ENCODE measurements at places on chromosomes 13 and 19.

DNA sequence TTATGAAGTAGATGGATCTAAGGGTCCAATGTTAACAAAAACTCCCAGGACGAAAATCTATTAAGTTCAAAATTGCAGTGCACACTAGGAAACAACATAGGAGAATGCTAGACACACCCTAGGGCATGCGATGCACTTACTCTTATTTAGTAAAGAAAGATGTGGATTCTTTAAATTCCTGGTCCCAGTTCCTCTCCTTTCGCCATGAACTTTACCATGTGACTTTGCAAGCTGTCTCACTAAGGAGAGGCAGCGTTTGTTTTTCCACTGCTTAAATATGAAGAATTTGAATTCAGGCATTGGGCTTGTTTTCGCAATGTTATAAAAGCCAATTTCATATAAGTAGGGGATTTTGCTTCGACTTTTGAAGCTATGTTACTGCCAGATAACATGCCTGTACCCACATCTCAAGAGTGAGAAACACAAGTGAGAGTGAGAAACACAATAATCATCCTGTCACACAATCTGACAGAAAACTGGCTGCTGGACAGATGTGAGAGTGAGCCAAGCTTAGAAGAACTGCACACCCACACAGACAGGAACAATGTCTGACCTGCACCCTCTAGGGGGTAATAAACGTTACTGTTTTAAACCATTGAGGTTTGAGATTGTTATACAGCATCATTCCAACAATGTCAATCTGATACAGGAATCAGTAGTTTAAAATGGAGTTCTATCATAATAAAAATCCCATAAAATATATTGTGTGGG lies 1308.4 kb downstream of the SLITRK5 start:
- no peak for DNase-seq

- DNase-seq: no peak
Measured at GRCh38 chr13:40352380-40352778, 314.1 kb downstream of the FOXO1 start.

DNA sequence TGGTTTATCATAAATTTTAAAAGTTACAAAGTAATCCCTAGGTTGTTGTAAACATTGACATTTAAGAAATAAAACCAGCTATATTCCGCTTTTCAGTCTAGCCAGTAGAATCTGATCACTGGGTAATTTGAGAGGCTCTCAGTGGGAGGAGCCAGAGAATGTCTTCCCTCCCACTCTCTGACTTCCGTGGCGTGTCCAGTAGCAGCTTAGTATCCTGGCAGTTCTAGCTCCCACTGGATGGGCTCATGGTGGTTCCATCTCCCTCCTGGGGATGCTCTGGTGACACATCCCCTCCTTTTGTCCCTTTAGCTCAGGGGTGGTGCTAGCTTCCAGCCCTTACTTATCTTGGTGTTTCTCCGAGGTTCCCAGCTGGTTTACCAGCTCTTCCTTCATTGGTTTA lies 34.5 kb downstream of the MTUS2 start:
- no peak for DNase-seq

DNA sequence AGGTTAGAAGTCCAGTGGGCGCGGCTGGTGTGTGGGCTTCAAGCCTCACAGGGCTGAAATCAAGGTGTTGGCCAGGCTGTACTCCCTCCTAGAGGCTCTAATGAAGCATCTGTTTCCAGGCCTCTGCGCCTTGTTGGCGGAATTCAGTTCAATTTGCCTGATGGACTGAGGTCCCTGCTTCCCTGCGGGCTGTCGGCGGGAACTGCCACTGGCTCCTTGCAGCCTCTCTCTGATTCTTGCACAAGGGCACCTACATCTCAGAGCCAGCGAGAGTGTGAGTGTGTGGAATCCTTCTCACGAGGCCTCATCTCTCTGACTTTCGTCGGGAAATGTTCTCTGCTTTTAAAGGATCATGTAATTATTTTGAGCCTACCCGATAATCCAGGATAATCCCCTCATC lies 128.6 kb downstream of the DLEU7 start:
- no peak for DNase-seq

DNA sequence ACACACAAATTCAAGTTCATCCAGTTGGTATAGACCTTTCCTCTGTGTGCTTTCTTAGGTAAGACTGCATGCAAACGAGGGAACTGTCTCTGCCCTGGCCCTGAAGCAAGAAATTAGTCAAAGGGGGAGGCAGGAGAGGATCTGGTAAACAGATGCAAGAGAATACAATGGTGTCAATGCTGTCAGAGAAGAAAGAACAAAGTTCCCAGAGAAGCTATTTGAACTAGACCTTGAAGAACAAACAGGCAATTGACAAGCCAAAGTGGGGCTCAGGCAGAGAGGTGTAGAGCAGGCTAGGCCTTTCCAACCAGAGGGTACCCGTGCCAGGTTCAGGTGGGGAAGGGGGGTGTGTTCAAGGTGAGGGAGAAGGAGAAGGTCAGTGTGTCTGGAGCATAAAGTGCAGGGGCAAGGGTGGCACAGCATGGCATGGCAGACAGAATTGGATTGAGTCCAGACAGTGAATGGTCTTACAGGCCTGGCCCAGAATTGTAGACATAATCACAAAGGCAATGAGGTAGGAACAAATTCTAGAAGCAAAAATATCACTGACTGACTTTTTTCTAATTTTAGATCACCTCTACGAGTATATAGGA lies 95.0 kb upstream of the STARD13 start:
- DNase-seq: no peak

GRCh38 chr19:14818588-14818987 lies 16.4 kb downstream of the OR7A5 start:
- DNase-seq: no peak

DNA sequence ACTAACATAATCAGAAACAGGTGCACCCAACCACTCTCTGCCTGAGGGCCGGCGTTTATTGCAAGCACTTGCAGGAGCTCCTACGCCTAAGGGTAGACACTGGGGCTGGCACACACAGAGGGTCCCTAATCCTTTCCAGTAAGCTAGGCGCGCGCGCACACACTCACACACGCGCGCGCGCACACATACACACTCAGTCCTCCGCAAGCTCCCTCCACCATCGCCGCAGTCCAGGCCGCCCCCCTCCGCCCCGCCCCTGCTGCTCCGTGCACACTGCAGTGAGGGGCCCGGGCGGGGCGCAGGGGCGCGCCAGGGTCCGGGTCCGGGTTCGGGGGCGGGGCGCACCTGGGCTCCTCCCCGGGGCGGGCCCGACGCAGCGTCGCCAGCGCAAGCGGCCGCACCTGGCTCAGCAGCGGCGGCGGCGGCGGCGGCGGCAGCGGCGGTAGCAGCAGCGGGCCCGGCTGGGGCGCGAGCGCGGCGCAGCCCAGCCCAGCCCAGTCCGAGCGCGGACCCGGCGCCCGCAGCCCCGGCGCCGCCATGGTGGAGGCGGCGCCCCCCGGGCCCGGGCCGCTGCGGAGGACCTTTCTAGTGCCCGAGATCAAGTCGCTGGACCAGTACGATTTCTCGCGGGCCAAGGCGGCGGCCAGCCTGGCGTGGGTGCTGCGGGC lies at the start of gene CAMSAP3:
TSS of gene CAMSAP3 (plus strand) at position 398 of the 668 bp plus-strand sequence. CDS start at position 538, 140 bp downstream.
- peak; percentile 69 for DNase-seq

- no peak for DNase-seq
Measured at GRCh38 chr13:48578516-48579164, 45.8 kb upstream of the RCBTB2 start.

DNA sequence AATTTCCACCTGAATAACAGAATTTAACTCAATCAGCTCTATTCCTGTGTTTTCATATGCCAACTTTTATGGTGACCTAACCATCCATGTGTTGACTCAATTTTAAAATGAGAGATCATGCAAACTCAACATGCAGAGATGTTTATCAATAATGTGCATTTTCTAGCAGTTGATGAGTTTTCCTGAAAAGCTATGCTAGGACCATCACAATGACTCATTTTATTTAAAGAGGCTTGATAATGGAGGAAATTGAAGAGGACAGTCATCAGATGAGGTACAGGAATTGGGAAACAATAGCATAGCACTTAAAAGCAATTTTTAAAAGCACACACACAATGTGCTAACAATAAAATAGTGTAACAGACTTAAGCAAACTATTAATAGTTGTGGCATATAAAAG lies 127.1 kb downstream of the VWA8 start:
- DNase-seq: no peak

- no peak for DNase-seq
Measured at GRCh38 chr19:46604781-46605355, 3.7 kb downstream of the CALM3 start.

DNA sequence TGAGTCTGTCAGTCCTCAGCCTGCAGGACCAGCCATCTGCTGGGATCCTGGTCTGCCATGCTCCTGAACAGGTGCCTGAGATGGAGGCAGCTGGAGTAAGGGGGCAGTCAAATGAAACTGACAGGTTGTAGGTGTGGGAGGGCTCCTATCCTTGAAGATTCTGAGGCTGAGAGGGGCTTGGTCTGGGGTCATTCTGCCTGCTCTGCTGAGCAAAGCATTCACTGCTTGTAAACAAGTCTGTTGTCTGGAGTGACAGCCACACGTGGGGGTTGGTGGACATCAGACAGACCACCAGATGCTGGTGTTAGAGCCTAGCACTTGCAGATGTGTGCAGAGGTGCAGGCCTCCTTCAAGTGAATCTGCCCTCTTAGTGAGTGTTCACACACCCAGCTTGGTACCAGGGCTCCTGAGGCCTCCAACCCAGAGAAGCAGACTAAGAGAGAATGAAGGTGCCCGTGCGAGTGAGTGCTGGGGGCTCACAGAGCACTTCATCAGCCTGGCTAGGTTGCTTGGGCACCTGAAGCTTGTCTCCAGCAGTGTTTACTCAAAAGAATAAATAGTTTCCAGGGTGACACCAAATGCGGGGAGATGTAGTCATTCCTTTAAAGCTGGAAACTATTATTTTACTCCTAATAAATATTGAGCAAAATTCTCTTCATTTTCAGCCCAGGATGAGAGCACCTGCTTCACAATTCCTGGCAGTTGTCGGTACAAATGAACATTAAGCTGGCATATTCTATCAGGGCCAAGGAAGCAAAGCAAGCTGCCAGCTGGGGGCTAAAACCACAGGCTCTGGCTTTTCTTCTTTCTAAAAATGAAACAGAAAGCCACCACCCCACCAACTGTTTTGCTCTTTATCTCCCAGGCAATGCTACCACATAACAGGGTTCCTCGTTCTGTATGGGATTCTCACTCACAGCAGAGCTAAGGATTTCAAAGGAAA lies 82.3 kb downstream of the RNASEH2B start:
- DNase-seq: no peak

DNA sequence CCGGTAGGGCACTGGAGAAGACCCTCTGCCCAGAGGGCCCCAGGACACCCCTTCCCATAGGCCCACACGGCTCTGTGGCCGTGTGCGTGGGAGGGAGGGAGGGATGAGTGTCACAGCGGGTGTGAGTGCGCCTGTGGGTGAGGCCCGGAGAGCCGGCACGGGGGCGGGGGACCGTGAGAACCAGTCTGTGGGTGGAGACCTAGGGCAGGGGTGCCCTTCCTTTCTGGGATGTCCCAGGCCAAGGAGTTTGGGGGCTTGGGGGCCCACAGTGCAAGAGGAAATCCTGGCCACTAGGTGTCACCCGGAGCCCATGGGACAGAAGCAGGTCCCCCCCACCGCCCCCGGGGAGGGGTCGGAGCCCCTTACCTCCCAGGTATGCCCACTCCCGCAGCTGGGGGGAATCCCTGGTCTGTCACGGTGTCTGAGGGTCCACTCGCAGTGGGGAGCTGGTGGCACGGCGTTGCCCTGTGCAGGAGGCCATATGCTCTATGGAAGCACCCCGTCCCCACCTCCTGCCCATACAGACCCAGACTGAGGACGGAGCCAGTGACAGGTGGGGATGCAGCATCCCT lies 16.0 kb upstream of the SLC7A10 start:
- DNase-seq: no peak

DNA sequence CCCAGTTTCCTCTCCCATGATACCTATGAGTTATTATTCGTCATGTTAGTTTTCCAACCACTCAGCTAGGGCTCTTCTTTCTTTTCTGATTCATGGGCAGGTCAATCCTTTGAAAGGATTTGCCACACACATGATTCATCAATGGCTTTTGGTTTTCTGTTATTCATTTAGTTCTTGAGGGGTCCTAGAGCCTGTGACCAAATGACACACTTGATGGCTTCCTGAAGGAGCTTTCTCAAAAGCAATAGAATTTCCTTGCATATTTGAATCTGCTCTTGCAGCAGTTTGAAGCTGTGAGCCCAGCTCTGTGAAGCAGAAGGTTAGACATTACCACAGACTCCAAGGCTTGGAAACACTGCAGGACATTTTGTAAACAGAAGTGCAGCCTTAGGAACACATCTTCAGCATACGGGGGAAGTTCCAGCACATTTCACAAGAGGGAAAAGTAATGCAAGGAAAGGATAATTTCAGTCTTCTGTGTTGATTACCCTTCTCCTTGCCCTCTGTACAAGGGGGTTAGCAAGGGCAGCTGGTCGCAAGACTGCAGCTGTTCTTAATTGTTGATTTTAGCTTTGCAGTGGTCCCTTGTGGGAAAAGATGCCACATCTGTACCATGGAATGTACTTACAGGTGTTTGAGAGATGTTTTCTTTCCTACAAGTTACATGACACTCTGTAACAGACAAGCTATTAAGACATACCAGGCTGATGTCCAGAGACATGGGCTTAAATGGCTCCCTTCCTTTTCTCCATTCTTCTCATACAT lies 338.6 kb downstream of the KCNRG start:
- no peak for DNase-seq

DNA sequence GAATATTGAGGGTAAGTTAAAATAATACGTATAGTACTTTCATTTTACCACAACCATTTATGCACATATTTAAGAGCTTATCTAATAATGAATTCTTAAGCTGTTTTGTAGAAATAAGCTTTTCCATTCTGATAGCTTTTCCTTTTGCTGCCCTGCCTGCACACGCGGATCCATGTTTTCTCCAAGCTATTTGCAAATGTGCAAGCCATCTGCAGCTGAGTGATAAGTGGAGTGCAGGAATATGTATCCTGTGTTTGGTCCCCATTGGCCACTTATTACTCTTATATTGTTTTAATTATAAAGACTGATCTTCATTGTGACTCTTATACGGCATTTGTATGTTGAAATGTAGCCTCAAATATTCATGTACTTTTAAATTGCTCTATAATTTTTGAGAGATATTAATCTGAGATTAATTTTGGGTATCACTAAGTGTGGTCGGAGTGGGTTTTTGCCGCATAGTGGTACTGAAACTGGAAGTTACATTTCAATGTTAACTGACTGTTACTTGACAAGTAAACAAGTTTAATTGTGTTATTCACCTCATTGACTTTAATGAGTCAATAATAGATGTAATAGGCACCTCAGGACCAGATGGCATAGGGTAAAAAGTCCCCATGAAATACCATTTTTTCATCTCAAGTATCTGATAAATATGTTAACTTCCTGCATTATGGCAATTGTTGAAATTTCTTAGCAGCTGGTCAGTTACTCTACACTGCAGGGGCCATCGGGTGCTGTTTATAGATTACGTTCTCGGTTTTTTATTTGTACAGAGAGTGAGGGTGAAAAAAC lies 1567.4 kb downstream of the EFNB2 start:
- DNase-seq: no peak

DNA sequence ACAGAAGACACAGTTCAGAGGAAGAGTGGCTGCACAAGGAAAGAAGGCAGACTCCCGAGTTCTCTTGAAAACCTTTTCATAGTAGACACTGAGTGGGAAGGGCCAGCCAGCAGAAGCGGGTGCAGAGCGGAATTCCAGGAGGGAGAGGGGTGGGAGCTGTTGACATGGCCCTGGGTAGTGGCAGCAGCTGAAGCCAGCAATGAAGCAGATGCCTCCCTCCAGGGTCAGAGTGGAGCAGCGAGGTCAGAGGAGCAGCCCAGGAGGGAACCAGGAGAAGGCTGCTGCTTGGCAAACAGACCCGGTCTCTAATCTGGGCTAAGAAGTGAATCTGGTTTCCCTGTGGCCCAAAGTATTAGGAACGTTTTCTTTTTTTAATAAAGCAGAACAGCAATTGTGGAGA lies 73.9 kb upstream of the SPATA13 start:
- no peak for DNase-seq
